Cardiac fibroblast (primary cell): ENCODE measurements at places on chromosomes 1 and 21.

DNA sequence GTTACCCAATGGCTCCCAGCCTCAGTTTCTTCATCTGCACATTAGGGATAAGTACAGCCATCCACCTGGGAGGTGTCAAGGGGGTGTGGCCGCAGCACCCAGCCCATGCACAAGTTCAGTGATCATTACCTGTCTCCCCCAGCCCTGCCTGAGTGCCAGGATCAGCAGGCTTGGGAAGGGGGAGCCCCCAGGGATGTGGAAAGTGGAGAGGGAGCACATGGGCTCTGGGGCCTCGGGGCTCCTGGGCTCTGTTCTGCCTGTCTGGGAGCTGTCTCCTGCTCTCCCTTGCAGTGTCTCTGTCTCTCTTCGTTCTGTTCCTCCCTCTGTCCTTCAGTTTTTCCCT is 10.8 kb upstream of the PADI1 start:
- DNase-seq: no peak

GRCh38 chr1:111758373-111758772 is 2.7 kb downstream of the DDX20 start:
- no peak for DNase-seq

DNA sequence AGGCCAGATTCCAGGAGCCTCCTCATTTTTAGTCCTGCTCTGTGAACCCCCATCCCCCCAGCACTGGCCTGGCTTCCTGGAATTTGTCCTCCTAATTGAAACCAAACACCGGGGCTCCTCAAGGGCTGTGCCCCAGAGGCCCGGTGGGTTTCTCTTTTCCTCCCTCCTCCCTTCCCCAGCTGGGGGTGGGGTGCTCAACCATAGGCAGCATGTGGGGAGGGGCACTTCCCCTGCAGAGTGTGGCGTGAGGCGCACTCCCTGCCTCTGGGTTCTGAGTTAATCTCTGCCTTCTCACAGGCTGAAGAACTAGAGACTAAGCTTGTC is 67.5 kb upstream of the ACOT11 start:
- DNase-seq: no peak

DNA sequence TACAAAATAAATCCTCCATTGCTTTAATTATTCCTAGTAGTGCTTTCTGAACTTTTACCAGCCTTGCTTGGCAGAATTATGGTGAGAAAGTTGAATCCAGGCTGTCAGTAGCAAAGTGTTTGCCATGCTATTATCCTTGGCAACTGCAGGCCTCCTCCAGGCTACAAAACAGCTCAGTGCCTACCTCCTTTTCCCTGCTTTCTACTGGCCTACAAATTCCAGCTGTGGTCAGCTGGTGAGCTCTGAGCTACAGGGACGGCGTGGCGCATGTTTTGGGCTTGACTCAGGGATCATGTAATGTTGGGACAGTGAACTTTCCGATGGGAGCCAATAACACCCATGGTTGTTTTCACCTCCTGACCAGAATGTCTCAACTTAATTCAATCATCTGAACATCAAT is 456.1 kb upstream of the ADAMTS5 start:
- peak; percentile 97 for DNase-seq

DNA sequence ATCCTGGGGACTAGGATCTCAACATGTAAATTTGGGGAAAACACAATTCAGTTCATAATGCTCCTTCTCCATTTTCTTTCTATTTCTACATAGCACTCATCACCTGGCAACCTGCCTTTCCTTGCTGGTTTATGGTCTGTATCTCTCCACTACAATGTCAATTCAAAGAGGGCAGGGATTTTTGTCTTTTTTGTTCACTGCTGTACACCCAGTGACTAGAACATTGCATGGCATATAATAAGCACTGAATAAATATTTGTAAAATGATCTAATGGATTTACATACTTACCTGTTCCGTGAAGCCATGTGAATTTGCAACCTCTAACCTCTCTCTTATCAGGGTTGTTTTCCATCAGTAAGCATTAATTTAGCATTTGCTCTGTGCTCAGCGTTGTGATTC is 27.4 kb upstream of the TBX15 start:
- DNase-seq: no peak

GRCh38 chr21:26804895-26805609 is 40.2 kb downstream of the ADAMTS1 start:
- DNase-seq: no peak

DNA sequence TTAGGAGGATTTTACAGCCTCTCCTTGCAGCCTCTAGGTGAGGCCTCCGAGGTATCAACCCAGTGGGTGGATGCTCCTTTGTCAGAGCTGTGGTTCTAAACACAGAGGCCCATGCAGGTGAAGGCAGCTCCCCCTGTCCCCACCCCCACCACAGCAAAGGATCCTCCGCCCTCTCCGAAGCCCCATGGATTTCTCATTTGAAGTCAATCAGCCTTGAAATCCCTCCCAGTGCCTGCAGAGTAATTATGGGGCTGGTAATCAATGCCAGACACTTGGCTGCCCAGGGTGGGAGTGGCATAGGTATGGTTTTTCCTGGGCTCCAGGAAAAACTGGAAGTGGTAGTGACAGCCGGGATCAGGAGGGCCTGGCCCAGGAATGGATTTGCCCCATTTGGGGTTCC is 119.5 kb upstream of the CSF3R start:
- no peak for DNase-seq

GRCh38 chr1:232718928-232719927 is 86.0 kb upstream of the MAP10 start:
- DNase-seq: no peak

GRCh38 chr1:168603501-168604110 is 27.2 kb downstream of the XCL1 start:
- DNase-seq: peak; percentile 73

DNA sequence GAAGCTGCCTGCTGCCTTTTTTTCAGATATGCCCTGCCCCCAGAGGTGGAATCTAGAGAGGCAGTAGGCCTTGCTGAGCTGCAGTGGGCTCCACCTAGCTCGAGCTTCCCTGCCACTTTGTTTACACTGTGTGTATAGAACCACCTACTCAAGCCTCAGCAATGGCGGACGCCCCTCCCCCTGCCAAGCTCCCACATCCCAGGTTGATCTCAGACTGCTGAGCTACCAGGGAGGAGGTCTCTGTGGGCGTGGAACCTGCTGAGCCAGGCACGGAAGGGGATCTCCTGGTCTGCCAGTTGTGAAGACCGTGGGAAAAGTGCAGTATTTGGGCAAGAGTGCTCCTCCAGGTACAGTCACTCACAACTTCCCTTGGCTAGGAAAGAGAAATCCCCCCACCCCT is 65.1 kb downstream of the MSH4 start:
- no peak for DNase-seq

DNA sequence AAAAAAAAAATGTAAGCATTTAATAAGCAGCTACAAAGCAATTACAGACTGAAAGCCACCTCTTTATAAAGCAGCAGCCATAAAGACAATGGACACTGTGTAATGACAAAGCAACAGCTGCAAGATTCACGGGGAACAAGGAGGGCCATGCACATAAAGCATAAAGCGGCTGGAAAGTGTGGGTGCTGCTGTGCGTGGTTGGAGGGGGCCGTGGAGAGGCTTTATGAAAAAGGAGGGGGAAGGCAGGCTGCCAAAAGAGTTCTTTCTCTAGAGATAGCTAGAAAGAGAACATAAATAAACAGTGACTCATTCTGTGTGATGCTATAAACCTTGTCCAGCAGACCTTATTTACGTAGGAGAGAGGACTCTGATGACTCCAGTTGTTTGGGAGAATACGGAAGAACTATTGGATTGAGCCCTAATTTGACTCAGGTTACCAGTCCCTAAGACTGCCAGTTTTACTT is 49.3 kb downstream of the ADAMTS1 start:
- DNase-seq: peak; percentile 99

- DNase-seq: peak; percentile 7
These were observed 6.7 kb downstream of the ZNF648 start for GRCh38 chr1:182054698-182055326.

GRCh38 chr1:101137144-101138126 is 99.4 kb upstream of the S1PR1 start:
- peak; percentile 79 for DNase-seq

- peak; percentile 19 for DNase-seq
These were observed 230.3 kb downstream of the CENPF start for GRCh38 chr1:214833178-214833756.

GRCh38 chr1:206495493-206496046 is 11.8 kb upstream of the RASSF5 start:
- DNase-seq: peak; percentile 18

DNA sequence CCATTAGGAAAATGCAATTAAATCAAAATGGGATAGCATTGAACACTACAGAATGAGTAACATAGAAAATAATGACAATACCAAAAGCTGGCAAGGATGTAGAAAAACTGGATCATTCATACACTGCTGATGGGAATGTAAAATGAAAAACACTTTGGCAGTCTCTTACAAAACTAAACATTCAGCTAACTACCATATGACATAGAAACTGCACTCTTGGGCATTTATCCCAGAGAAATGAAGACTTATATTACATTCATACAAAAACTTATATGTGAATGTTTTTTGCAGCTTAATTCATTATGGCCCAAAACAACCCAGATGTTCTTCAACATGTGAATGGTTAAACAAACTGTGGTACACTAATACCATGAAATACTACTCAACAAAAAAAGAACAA is 66.4 kb downstream of the ANKRD13C start:
- no peak for DNase-seq

- no peak for DNase-seq
These were observed 52.0 kb upstream of the COL11A1 start for GRCh38 chr1:103160281-103160680.

DNA sequence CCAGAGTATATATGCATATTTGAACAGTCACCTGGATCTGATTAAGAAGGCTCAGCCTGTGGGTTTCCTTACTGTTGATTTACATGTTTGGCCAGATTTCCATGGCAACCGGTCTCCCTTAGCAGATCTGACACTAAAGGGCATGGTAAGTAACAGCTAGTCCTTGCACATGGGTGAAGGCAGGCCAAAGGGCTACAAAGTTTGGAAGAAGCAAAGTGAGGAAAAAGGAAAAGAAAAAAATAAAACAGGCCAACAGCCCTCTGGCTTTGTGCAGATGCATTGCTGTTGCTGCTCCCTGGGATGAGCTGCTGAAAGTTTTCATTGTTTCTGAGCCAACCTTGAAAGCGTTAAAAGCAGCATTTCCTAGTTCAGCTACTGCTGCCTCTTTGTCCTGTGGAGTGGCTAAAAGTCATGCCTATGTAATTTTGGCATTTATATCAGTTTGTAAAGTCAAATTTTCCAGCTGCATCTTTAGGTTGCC is 176.5 kb upstream of the HOOK1 start:
- DNase-seq: peak; percentile 55

DNA sequence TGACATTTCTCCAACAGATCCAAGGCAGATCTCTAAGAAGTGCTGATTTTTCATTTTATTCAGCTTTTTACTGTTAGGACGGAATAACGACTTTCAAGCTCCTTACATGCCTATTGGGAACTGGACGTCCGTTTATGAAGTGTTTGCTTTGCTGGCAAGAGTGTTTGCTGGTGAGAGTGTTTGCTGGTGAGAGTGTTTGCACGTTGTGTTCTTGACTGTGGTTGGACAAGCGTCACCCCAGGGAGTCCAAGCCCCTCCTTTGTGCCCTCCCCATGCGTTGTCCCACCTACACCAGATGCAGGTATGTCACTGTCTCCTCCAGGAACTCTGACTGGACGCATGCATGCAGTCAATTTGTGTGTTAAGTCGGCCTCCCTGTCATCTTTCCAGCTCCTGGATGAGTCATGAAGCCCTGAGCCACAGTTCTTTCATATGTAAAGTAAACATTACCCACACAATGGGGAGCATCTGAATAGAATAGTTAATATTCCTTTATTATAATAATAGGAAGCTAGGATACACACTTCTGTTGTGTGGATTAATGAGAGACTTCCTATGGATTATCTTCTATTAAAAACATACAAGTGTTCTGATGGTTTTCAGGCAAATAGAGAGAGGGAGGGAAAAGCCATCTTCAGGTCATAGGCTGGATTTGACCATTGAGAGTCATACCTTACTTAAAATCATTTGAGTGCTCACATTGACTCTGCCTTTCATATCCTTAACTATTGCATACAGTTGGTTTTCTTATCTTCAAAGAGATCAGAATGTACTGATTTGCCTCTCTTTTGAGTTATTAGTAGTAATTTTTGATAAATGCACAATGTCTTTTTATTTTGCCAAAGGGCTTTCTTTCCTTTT is 119.2 kb downstream of the GALNT2 start:
- peak; percentile 91 for DNase-seq

- DNase-seq: no peak
These were observed 161.7 kb downstream of the PTPRU start for GRCh38 chr1:29397981-29398380.

GRCh38 chr1:223018534-223018933 is 124.5 kb downstream of the TLR5 start:
- no peak for DNase-seq

DNA sequence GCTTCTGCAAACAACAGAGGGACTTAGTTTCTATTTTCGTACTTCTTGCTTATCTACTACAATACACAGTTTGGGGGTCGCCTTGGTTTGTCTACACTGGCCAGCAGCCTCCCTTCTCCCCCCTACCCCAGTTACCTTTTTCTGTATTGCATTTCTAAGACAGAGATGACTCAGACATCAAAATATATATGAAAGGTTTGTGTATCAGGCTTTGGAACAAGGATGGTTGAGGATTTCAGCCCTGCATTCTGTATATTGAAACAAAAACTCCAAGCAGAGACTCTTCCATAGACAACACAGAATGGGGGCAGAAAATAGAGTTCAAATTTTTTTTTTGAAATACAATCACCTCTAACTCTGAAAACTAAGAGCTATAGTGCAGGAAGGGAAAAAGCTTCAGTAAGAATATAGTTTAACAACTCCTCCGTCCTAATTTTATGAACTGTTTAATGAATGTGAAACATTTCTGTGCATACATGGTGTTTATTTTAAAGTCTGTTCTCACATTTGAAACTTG is 1.9 kb downstream of the SAMD13 start:
- DNase-seq: no peak

GRCh38 chr1:222109836-222110235 is 367.9 kb upstream of the DUSP10 start:
- peak; percentile 7 for DNase-seq

GRCh38 chr1:29498126-29499103 is 262.1 kb downstream of the PTPRU start:
- DNase-seq: peak; percentile 1
